Epithelial cell of esophagus (primary cell): ENCODE measurements at places on chromosomes 1 and 21.

GRCh38 chr1:17914987-17915386, 159.9 kb downstream of the ACTL8 start:
- no peak for DNase-seq

DNA sequence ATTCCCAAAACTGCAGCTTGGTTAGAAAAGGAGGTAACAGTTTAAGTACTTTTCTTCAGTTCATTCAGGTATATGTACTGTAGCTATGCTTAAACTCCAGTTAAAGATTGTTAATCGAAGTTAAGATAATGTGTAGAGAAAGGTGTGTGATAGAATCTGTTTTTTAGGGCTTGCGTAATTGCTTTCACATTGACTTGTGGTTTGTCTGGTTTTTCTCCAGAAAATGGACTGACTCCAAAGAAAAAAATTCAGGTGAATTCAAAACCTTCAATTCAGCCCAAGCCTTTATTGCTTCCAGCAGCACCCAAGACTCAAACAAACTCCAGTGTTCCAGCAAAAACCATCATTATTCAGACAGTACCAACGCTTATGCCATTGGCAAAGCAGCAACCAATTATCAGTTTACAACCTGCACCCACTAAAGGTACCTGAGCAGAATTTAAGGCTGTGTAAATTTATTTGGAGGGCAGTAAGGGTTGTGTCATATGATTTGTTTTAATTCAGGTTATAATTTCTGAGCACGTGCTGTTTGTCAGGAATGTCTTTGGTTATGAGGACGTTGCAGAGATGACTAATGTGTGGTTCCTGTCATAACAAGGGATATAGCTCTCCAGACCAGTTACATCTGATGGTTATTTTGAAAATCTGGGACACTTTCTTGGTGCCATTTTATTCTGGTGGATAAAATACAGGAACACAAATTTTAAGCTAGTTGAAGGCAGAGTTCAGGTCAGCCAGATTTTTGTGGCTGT, 26.0 kb downstream of the ATF6 start:
- peak; percentile 61 for DNase-seq

DNA sequence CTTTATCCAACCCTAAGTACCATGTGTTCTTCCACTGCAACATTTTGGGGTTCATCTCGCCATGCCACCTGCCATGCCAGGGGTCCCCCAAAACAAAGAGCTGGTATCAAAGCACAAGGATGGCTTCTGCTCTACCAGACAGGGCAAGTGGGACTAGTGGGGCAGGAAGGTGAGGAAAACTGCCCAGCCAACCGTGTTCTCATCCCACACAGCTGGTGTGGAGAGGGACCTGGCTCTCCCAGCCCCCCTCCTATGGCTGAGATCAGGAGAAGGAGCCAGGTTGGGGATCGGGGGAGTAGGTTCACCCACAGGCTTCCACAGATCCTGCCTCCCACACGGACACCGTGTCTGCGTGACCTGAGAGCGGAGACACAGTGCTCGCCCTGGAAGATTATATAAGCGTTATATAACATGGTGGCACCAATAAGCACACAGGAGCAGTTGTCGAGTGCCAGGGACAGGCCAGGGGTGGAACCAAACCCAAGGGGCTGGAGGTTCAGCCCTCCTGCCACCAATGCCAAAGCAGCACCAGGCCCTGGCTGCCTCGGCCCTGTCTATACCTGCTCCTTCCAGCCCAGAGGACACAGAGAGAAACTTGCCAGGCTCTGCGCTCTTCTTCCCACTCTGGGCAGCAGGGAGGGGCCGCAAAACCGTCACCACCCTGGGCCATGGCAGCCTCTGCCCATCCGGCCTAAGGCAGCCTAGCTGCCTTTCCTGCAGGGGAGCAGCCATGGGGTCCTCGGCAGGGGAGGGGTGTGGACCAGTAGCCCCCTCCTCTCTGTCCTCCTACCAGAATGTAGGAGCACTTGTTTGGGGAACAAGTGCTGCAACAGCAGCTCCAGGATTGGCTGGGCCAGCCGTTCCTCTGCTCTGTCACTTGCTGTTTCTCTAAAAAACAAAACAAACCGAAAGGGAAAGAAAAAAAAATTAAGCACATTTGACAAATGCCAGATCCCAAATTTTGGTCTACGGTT, 43.5 kb downstream of the CD34 start:
- no peak for DNase-seq

DNA sequence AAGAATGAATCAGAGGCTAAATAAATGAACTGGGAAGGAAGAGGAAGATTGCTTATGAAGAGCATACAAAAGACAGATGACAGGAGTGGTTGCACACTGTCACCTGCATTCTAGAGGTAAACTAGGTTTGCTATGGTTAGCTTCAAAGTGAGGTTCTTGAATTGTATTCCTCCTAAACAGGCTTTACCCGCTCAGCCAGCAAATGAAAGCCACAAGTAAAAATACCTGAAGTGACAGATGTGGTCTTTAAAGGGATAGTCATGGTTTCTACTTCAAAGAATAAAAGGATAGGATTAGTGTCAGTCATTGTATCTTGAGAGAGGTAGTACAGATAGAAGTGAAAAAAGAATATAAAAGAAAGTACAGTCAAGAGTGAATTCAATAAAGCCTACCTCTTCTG, 32.4 kb upstream of the PRDX6 start:
- DNase-seq = peak; percentile 22

DNA sequence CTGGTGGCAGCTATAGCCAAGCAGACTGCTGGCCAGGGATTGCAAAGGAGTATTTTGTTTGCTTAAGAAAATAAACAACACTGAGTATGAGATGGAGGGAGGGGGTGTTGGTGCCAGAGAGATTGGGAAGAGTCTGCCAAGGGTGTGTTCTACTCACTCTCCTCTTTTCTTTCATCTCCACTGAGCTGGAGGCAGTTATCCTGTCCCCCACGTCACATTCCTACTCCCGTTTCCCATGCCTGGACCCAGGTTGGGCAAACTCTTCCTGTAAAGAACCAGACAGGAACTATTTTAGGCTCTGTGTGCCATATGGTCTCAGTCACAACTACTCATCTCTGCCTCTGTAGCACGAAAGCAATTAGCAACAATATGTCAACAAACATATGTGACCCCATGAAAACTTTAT, 1.4 kb upstream of the IL24 start:
- peak; percentile 81 for DNase-seq

- no peak for DNase-seq
These were observed 25.5 kb downstream of the ENAH start for GRCh38 chr1:225627304-225627947.

GRCh38 chr1:27365372-27366112, 1.2 kb downstream of the MAP3K6 start:
- peak; percentile 91 for DNase-seq

DNA sequence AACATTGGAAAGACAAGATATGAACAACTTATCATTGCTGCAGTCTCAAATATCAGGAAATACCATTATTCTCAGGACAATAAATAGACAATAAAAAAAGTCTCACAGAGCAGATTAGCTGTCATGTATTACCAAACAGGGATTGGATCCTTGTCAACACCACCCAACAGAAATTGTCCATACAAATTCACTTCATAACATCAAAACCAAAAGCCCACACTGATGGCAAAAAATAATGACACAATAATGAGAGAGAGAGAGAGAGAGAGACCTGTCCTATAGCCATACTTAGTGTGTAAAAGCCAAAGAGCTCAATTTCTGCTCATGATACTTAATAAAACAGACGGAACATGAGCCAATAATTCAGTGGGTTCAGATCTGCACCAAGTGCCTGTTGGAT, 96.5 kb downstream of the PPIAL4G start:
- no peak for DNase-seq

DNA sequence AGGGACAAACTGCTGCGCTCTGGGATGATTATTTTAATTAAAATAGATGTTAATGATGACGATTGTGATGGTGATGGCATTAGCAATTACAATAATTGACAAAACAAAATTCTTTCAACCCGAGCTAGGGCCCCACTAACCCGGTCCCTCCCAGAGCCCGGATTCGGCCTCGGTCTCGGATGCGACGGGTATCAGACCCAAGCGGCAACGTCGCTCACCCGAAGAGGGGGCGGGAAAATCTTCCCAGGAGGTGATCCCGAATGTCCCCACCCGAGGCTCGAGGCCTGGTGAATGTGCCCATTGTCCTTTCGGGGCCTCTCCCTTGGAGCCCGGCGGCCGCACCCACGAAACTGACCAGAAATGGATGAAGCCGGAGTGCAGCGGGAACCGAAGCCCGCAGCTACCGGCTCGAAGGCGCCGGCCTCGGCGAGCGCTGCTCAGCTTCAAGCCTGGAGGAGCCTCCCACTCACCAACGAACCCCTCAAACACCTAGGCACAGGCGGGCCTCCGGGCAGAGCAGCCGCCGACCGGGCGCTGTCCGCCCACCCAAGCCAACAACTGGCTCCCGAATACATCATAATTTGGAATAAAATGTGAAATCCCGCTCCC, 1.2 kb downstream of the TAL1 start:
- peak; percentile 9 for DNase-seq

- DNase-seq = no peak
These were observed 301.5 kb upstream of the DAB1 start for GRCh38 chr1:57725318-57725717.

- DNase-seq = no peak
These were observed 351.3 kb downstream of the RRAGC start for GRCh38 chr1:38508232-38508631.

- no peak for DNase-seq
These were observed 2208.6 kb downstream of the MRPL39 start for GRCh38 chr21:23398726-23399125.
